ENCODE measurements at places on chromosomes 5 and 9.

GRCh38 chr9:100457517-100457916 lies 15.4 kb upstream of the TMEFF1 start:
- no peak for DNase-seq

DNA sequence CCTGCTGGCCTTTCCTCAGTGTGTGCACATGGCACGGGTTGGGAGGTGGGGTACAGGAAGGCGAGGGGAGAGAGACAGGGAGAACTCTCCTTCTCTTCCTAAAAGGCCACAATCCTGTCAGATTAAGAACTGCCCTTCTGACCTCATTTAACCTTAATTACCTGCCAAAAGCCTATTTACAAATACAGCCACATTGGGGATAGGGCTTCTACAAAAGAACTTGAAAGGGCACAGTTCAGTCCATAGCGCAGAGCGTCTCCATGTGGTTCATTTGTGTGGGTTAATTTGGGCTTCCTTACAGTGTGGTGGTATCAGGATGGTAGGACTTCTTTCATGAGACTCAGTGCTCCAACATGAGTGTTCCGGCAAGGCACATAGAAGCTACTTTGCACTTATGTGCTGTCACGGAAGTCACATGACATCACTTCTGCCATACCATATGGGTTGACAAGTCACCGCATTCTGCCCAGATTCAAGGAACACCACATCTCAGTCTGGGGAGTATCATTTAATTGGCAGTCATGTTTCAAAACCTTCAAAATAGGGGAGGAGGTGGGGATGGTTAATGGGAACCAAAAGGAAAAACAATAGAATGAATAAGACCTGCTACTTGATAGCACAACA lies 46.8 kb downstream of the NLN start:
- no peak for DNase-seq

GRCh38 chr9:99822806-99823591 lies 1.3 kb downstream of the NR4A3 start:
- DNase-seq = peak; percentile 33

GRCh38 chr5:150604010-150604409 lies 36.5 kb upstream of the SYNPO start:
- no peak for DNase-seq

Data from small intestine (tissue), 16 donors.